ENCODE measurements at places on chromosomes 2 and 18. TPM values are rescaled to one million over a fixed set of nuclear protein-coding genes. Genes with fewer than 3 reads are reported as not detected.

The HNRNPLL gene
- total RNA-seq: 79.9 TPM

The MAT2A gene
- 404 TPM for total RNA-seq

The CXCR2 gene
- not detected for total RNA-seq

- no peak for DNase-seq
Observed at GRCh38 chr2:37189452-37190153, 1.1 kb upstream of the SULT6B1 start.

DNA sequence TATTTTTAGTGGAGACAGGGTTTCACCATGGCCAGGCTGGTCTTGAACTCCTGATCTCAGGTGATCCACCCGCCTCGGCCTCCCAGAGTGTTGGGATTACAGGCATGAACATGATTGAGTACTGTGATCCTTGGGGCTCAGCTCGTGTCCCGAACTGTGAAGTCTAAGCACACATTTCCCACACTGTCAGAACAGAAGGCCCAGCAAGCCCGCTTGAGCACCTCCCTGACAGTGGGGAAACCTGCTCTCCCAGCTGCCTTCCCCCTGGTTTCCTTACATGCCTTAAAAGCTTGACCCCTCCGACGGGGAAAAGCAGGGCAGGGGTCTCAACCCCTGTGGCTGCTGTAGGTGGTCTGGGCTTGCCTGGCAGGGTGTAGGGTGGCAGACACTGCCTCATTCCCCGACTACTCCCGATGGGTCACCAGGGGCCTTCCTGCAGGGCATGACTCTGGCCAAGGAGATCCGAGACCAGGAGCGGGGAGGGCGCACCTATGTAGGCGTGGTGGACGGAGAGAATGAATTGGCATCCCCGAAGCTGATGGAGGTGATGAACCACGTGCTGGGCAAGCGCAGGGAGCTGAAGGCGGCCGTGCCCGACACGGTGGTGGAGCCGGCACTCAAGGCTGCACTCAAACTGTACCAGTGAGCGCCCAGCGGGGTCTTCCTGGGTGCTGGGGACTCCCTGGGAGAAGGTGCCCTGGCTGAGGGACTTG, 10.1 kb downstream of the VIL1 start:
- no peak for DNase-seq

The OTOS gene
- total RNA-seq: not detected

- DNase-seq: no peak
Observed at GRCh38 chr2:217539126-217539525, 463.7 kb downstream of the TNS1 start.

DNA sequence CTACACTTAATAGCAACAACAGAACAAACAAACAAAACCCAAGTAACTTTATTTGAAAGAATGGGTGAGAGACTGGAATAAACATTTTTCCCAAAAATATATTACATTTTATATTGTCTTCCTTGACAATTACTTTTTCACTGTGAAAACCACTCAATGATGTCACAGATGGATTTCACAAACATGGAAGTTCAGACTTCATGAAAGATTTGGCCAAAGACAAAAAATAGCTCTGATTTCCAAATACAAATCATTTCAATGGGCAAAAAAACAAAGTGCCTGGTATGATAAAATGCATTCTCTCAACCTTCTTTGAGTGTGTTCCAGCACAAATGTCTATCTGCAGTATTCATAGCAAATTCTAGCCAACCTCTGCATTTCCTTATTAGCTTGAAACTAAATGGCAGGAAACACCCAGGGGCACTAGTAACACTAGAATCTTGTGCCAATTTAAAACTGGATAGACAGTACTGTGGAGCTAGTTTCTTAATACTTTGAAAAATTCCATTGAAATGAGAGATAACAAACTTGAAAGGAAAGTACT, 28.5 kb upstream of the NAPG start:
- no peak for DNase-seq

The CAVIN2 gene
- not detected for total RNA-seq

The SERPINB10 gene
- total RNA-seq: not detected

DNA sequence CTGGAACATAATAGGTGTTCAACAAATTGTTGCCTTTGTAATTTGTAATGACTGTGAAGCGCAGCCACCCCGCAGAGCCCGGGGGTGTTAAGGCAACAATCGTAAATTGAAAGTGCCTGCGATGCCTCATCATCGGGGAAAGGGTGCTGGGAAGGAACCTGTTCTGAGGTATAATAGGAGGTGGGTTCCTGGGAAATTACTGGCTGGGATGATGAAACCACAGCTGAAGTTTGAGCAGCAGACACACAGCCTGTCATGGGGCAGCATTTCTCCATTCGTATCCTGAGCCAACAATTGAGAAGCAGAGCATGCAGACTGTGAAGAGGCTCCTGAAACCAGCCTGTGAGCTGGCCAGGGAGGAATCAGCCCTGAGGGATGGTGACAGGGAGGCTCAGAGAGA, 404.0 kb upstream of the MYT1L start:
- no peak for DNase-seq

The ASB18 gene
- total RNA-seq: not detected

- DNase-seq: no peak
Observed at GRCh38 chr2:188974164-188974563, at the start of gene COL3A1. Gene COL3A1 (plus strand): TSS chr2:188974373. CDS start chr2:188974490, 117 bp downstream.

The TNFRSF11A gene
- total RNA-seq: 0.16 TPM

DNA sequence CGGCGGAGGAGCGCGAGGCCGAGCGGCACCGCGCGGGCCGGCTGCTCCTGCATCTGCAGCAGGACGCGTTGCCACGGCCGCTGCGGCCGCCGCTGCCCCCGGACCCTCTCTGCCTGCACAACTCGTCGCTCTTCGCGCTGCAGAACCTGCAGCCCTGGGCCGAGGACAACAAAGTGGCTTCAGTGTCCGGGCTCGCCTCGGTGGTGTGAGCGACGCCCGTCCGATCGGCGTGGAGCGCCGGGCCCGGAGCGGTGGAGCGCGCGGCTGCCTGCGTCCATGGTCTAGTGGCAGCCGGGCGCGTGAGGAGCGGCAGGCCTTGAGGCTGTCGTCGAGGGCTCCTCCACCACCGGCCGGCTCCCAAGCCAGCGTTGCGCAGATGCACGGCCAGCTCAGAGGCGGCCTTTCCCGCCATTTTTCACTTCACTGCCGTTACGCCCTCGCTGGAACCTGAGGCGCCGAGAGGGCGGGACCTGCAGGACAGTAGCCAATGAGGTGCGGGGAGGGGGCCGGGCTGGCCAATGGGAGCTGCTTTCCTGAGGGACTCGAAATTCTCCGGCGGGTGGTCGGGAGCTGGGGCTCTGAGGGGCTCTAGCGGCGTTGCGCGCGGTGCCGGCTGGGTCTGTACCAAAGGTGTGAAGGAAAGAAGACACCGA, 1.9 kb downstream of the TLX2 start:
- DNase-seq: no peak

The RGPD6 gene
- total RNA-seq: 9.5 TPM

- no peak for DNase-seq
Observed at GRCh38 chr2:46829231-46829995, 86.2 kb downstream of the MCFD2 start.

- no peak for DNase-seq
Observed at GRCh38 chr18:7958897-7959146, 391.7 kb downstream of the PTPRM start.

DNA sequence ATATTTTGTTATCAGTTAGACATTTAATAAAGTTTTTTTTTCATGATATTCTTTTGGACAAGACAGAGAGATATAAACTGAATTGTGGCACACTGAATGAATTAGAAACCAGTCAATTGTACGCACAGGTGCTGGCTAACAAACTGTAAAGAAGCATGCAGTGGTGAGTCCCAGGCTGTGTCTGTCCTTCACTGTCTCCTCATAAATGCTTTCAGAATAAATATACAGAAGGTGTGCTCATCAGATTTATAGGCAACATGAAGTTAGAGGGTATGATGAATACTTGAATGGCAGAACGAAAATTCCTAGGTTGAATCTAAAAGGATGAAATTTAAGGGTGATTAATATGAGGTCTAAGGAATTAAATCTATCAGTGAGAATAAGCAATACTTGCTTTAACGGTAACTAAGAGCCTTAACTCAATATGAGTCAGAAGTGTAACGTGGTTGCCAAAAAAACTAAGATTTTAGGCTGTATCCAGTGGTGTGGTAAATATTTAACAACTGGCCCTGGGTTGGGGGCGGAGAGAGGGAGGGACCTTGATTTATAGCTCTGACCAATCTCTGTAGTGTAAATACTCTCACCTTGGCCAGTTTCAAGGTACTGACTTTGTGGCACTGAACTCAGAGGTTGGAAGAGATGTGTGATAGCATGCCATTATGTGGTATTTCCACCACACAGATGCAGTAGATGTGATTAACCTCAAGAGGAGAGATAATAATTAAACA, 41.9 kb upstream of the AAK1 start:
- DNase-seq: no peak

DNA sequence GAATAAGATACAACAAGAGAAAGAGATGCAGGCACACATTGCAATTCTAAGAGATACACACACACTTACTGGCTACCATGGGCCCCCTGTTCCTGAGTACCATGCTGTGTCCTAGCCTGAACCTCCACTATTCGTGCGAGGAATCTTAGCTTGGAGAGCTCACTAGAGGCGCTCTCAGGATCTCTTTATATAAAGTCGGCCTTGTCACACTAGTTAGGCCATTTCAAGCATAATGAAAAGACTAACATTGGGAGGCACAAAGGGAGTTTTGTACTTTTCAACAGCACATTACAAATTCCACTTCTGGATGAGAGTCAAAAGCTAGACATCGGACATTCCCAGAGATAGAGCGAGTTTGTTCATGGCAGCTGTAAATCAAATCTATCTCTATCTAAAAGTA, 365.2 kb downstream of the DSEL start:
- peak; percentile 19 for DNase-seq

DNA sequence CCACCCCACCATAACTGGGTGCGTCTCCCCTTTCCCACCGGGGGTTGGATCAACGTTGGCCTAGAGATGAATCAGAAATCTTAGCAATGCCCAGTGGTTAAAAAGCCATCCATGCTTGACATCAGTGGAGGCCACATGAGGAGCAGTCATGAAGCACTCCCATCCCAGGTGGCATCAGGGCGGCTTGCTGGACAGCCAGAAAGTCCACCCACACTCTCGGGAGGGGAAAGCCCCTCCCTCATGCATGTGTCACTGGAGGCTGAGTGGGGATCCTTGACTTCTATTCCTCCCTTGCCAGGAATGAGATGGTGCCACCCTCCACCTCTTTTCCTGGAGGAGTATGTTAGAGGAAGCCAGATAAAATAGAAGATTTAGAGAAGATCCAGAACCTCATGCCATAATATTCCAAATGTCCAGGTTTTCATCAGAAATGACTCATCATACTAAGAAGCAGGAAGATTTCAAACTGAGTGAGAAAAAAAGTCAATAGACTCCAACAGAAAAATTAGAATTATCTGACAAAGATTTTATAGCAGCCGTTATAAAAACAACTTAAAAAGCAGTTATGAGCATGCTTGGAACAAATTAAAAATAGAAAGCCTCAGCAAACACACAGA, 507.1 kb upstream of the ID2 start:
- no peak for DNase-seq

GRCh38 chr18:35074581-35074980, 33.4 kb downstream of the MAPRE2 start:
- DNase-seq: no peak

GRCh38 chr2:173238385-173238784, 116.3 kb upstream of the CDCA7 start:
- DNase-seq: no peak

The RPS27A gene
- total RNA-seq: 948 TPM

The PROM2 gene
- 2.7 TPM for total RNA-seq

The CAPN14 gene
- 0.47 TPM for total RNA-seq

The TPRKB gene
- total RNA-seq: 46.2 TPM

The C2orf92 gene
- 10.3 TPM for total RNA-seq

The CRACDL gene
- 0.37 TPM for total RNA-seq

The MBP gene
- 1.6 TPM for total RNA-seq

The KCNE4 gene
- total RNA-seq: not detected

DNA sequence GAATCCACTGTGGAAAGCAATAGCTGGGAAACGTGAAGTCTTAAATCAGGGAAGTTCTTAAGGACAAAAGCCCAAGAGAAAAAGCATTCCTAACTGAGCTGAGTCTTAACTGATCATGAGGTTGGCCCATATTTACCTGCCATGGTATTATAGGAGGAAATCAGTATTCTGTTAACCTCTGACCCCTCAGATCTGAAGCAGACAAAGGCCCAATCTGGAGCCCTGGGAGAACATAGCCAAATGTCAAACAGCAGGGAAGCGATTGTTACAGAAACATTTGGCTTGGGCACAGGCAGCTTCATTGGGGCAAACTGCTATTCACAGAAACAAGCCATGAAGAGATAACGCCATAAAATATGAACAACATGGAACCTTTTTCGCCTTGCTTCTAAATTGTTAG, 18.8 kb downstream of the EPHA4 start:
- no peak for DNase-seq

GRCh38 chr2:117190856-117191559, 623.5 kb upstream of the DDX18 start:
- DNase-seq: no peak

DNA sequence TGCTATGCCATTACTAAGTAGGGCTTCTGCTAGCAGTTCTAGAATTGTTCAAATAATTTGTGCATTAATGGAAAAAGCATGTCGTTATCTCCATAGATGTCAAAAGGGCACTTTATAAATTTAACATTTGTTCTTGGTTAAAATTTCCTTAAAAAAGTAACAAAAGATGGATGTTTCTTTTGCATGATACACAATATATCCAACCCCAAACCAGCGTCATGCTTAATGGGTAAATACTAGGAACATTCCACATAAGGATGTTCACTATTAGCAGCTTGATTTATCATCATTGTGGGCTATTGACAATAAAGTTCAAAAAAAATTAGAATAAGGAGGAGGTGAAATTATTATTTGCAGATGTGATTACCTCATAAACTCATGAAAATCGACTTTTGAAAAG, 79.7 kb downstream of the GREB1L start:
- DNase-seq: no peak

The TNS1 gene
- total RNA-seq: 11.3 TPM

The UPP2 gene
- not detected for total RNA-seq

GRCh38 chr2:7709907-7710306, 792.7 kb downstream of the RNF144A start:
- no peak for DNase-seq

GRCh38 chr2:8548065-8548618, 133.7 kb upstream of the ID2 start:
- no peak for DNase-seq

GRCh38 chr2:11762799-11763461, 16.5 kb downstream of the LPIN1 start:
- no peak for DNase-seq

All from neural crest cell (in vitro differentiated cells).